ENCODE measurements at places on chromosomes 16 and 17.

DNA sequence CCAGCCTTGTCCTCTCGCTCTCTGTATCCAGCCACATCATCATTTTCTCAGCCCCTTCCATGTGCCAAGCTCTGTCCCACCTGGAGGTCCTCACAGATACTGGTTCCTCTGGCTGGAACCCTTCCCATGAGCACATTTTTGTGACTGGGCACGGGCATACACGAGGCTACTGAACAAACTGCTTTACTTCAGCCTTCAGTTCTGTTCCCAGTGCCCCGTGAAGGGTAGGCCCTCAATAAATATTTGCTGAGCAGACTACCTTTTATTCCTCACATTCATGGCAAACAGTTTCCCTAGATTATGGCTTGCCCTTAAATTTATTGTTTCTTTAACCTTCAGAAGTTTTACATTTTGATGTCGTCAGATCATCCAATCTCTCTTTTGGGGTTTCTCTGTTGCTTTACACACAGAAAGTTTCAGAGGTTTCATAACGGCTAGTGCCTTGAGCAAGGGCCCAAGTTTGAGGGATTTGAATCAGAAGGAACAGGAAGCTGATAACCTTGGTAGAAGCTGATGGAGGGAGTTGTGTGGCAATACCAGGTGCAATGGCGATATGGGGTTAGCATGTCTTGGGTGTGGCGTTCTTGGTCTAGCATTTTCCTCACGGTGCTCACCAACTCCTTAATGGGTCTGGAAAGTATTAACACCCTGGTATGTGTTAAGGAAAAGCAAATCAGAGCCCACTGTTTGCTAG lies 27.8 kb downstream of the TMEM92 start:
- DNase-seq: no peak

DNA sequence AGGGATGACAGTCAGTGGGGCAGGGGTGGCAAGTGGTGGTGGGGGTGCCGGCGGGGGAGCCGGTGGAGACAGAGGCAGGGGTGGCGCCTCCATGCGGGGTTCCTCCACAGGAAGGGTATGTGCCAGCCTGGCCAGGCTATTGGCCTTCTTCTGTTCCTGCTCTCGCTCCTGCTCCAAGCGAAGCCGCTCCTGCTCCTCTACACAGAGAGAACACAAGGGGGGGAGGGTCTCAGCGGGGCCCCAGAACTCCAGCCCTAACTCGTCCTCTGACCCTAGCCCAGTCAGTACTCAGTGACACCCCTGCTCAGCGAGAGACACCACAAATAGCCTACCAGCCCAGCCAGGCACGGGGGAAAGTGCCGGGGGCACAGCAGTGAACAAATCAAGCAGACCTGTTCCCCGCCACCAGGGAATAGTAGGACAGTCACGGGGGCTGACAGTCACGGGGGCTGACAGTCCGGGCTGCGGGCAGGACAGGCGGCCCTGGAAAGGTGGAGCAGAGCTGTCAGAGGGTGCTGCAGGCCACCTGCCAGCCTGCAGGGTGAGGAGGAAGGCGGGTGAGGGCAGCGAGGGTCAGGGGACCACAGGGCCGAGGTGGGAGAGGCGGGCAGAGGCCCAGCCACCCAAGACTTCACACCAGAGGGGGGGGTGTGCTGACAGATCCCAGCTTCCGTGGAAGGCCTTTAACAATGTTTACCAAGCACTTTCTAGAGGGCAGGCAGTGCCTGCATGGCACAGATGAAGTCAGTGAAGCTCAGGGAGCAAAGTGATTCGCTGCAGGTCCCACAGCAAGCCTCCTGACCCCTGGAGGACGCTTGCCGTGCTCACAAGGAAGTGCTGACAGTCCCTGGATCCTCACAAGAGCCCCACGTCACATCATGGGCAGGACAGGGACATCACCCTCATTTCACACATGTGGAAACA lies 5.3 kb downstream of the MNT start:
- DNase-seq: no peak

- no peak for DNase-seq
Measured at GRCh38 chr16:10931134-10931533, 11.1 kb downstream of the DEXI start.

GRCh38 chr17:36030956-36031355 lies 13.2 kb upstream of the CCL23 start:
- no peak for DNase-seq

GRCh38 chr17:21293831-21294210 lies 9.3 kb downstream of the MAP2K3 start:
- DNase-seq: no peak

DNA sequence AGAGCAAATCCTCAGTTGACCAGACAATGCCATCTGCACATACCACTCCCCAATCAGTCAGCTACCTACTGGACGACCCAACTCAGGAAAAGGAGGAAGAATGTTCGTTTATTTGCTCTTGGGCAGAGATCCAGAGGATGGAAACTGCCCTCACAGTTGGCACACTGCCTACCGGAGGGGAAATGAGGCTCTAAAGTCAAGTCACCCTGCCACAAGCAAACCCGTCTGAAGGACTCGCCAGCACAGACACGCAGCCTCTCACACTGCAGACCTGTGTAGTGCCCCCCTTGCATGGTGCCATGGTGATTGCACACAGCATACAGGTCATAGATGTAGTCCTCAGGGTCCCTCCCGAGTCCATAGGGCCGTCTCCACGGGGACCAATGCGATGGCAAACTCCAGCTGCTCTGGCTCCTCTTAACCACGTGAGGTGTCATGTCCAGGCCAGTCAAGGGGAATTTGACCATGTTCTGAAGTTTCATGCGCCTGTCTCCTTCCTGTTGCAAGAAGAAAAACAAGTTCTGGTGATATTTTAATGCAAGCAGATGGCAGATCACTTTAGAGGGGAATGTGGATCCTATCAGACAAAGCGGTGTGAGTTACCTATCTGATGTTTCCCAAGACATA lies 69.5 kb downstream of the USP31 start:
- DNase-seq: no peak

DNA sequence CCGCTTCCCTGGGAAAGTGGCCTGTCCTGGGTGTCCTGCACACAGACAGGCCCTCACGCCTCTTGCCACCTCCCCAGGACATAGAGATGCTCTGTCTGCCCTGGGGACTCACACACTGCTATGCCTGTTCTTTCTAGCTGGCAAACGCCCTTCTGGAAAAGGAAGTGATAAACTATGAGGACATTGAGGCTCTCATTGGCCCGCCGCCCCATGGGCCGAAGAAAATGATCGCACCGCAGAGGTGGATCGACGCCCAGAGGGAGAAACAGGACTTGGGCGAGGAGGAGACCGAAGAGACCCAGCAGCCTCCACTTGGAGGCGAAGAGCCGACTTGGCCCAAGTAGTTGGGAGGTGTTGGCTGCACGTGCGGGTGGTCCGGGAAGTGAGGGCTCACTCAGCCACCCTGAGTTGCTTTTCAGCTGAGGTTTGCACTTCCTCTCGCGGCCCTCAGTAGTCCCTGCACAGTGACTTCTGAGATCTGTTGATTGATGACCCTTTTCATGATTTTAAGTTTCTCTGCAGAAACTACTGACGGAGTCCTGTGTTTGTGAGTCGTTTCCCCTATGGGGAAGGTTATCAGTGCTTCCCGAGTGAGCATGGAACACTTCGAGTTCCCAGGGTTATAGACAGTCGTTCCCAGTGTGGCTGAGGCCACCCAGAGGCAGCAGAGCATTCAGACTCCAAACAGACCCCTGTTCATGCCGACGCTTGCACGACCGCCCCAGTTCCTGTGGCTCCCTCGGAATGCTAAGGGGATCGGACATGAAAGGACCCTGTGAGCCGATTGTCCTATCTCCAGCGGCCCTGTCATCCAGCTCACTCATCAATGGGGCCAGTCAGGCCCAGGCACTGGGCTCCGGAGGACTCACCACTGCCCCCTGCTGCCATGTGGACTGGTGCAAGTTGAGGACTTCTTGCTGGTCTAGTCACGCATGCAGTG lies 3.5 kb upstream of the RPL13 start:
- DNase-seq: peak; percentile 62

DNA sequence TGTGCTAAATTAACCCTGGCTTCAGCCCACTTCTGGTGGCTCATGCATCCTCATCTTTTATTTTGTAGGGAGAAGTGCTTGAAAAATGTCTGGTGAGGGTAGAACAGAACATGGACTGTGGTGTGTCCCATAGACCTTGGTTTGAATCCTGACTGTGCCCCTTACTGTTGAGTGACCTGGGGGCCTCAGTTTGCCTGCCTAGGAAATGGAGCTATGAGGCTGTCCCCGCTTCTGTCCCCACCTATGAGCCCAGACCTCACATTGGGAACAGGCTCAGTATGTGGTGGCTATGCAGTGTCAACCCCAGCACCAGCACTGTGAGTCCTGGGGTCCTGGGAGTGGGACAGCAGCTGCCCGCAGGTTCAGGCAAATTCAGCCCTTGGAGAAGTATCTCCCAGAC lies 186.3 kb upstream of the GSE1 start:
- no peak for DNase-seq

- peak; percentile 4 for DNase-seq
Measured at GRCh38 chr17:33779234-33779591, 475.9 kb upstream of the CCL2 start.

DNA sequence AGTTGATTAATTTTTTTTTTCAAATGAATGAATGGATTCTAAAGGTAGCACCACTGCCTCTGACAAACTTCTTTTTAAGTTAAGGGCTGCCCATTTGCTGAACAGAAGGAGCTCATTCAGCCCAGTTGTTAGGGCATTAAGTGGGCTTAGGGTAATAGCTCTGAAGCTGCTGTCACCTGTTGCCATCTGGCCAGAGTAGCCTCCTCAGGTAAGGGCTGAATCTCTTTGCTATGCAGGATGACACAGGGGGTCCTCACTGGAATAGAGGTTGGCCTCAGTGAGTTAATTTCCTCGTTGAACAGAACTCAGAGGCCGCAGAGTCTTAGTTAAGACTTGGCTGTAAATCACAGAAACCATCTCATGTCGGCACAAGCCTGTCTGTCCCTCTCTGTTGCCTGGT lies 232.8 kb downstream of the CCDC182 start:
- DNase-seq: no peak

DNA sequence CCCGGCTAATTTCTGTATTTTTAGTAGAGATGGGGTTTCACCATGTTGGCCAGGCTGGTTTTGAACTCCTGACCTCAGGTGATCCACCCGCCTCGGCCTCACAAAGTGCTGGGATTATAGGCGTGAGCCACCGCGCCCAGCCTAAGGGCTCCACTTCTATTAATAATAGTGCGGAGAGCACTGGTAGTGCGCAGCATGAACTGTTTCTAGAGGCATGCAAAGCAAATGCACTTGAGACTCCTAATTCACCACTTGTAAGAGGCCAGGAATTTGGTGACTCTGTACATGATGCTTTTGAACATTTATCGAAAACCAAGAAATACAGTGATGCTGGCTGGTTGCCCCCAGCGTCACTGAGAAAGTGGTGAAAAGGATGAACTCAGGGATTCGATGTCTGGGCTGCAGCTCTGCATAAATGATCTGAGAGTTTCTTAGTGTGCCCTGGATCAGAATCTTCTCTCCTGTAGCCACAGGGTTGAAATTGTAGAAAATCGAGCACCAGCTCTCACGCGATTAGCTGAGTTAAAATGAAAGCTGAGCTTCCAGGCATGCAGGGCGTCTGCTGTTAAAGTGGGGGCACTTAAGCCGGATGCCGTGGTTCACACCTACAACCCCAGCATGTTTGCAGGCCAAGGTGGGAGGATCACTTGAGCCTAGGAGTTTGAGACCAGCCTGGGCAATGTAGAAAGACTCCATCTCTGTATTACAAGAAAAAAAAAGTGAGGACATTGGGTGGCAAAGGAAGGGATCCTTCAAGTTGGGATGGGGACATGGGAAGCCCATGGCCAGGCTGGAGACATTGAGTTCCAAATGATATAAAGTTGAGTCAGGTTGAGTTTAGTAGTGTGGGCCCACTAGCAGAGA lies 4.8 kb downstream of the RNF213 start:
- peak; percentile 38 for DNase-seq

DNA sequence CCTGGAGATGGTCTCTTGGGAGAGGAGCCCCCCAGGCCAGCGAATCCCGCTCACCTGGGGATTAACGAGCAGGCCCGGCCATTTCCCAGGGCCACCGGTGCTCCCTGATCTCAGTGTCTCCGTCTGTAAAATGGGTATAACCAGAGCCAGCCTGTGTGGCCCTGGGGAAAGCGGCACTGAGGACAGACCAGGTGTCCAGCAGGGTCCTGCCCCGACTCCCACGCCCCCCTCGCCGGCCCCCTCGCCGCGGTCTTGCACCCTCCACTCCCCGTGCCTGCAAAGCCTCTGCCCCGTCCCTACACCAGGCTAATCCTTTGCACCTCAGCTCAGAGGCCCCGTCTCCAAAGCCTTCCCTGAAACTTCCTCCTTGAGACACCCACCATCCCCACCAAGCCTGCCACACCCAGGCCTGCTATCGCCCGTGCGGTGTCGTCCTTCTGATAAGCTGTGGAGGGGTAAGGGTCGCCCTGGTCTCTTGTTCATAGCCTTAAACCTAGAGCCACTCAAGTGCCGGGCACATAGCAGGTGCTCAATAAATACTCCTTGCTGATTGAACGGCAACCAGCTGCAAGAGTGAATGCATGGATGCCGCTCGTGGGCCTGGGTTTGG lies 259.1 kb downstream of the C16orf95 start:
- DNase-seq: no peak

DNA sequence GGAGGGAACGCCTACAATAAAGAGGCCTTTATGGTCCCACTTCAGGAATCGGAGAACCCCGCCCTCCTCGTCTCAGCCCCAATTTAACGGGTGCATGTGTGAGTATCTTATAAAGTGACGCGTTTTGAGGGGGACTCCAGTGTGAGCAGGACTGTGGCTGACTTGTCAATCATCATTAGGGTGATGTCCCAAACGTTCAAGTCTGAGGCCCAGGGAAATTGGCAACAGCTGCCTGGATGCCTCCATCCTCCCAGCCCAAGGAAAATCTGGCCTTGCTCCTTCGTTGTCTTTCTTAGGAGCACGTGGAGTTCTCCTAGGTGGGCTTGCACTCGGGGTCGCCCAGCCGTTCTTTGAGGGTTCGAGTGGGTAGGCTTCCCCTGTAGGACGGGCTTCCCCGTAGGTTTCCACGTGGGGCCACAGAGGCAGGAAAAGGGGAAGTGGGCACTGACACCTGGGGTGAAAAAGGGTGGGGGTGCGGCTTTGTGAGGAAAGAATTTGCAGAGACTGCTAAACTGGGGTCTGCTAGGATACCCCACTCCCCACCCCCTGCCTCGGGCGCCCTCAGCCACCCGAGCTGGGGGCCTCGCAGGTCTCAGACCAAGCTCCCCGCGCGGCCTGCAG lies 561 bp upstream of the HERPUD1 start:
- no peak for DNase-seq

DNA sequence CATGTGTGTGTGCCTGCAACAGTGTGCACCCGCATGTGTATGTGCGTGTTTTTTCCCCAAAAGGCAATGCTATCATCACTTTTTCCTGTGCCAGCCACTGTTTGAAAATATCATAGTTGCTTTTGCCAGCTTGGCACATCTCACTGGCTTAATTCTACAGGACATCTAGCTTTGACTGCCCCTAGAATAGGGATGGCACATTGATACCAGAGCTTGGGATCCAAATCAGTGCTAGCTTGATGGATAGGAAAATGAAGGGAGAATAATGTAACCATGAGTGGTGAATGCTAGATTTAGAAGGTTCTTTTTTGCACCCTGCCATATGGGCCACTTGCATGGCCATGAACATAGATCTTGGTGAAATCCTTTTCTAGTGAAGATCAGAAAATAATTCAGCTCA lies 72.7 kb downstream of the HS3ST4 start:
- DNase-seq: no peak

Data from stimulated activated CD8-positive, alpha-beta memory T cell treated with anti-CD3 and anti-CD28 coated beads, Interleukin-2, amount 100 ng/mL, for 1 hour (primary cell).